ENCODE measurements at places on chromosomes 5 and 9.

DNA sequence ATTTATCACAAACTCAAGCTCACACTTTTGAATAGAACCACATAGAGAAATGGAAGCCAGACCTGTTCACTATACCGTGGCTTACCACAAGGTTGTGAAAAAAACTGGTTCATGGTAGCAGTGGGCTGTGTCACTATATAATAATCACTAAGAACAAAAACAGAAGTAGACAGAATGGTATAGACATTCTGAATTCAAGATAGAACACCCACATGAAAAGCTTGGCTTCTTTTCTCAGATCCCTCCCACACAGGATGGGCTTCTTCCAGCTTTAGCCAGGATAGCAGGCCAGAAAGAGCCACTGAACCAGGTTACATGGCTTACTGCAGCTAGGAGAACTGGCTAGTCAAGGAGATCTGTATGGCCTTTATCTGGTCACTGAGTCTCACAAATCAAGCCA lies 6.1 kb upstream of the NRG2 start:
- no peak for DNase-seq

GRCh38 chr9:125649315-125649714 lies 57.7 kb downstream of the MAPKAP1 start:
- peak; percentile 69 for DNase-seq

DNA sequence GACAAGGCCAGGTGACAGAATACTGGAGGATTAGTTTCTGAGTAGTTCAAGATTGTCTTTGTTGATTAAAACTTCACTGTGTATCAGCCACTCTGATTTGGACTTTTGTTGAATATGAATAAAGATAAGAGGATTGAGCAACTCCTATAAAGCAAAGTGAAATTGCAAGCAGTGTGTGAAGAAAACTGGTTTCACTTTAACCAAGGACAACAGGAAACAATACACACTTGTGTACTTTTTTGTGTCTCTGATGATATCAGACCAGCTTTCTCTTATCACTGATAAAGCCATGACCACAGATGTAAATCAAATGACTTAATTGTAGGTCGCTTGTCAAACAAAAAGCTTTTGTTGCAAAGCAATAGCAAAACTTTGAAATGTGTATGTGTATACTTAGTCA lies 268.6 kb downstream of the FER start:
- no peak for DNase-seq

DNA sequence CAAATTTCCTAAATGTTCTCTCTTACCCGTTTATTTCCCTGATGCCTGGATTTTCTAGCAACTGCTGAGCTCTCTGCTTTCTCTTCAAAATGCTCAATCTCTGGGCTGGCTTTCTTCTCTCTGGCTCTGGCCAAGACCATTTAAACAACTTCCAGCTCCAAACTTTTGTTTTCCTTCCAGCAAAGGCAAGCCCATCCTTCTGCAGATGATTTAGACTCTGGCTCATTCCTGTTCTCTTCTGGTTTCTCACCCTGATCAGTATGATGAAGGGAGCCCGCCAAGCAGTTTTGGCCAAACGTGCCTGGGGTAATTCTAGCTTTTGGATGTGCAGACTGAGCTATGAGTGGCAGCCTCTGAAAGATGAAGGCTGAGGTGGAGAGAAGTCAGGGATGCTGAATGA lies 78.1 kb downstream of the HSPA4 start:
- no peak for DNase-seq

- no peak for DNase-seq
Observed at GRCh38 chr9:122120316-122121071, 27.4 kb upstream of the TTLL11 start.
